ENCODE measurements at places on chromosomes 2 and 18.

GRCh38 chr2:241211276-241211675 is 22.8 kb downstream of the ANO7 start:
- DNase-seq: no peak

GRCh38 chr2:168137510-168138180 is 109.8 kb downstream of the STK39 start:
- no peak for DNase-seq

DNA sequence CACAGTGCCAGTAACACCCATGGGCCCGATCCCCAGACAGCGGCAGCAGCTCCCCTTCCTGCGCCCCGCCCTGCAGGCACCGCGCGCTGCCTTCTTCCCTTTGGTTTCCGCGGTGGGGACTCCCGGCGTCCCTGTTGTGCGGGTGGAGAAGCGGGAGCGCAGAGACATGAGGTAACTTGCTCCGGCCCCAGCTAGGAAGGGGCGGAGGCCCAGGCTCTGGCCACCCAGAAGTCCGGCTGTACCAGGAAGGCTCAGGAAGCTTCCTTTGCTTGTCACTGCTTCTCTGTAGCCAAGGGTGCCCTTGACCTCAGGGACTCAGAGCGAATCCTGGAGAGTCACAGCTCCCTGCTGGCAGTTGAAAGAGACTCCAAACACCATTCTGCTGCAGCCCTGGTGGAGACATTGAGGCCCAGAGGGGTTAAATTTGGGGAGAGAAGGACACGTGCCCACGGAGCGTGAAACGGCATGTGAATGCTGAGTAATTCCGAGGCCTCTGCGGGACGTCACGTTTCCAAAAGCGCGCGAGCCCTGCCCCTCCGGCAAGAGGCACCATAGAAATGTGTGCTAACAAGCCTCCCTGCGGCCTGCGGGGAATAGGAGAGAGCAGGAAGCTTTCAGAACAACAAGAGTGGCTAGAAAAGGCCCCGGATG is 6.7 kb upstream of the ADCY3 start:
- no peak for DNase-seq

- no peak for DNase-seq
Measured at GRCh38 chr2:64274399-64275173, 130.4 kb upstream of the PELI1 start.

DNA sequence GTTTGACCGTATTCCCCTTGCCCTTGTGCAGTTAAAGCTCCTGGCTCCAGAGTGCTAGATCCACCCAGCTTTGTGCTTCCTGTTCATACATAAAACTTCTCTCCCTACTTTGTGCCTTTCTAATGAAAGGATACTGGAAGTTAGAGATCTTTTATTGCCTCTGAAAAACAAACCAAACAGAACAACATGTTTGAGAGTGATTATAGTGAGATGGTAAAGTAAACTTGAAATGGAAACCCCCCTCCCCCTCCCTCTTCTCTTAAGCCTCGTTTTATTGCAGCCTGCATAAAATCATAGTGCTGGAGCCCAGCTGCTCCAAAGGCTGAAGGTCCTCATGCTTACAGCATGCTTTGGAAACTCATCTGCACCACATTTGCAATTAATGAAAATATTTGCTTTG is 125.1 kb downstream of the TANC1 start:
- no peak for DNase-seq

GRCh38 chr2:214800180-214800579 is 9.3 kb downstream of the BARD1 start:
- DNase-seq: no peak

- DNase-seq: no peak
Measured at GRCh38 chr2:135863233-135863632, 13.0 kb downstream of the MCM6 start.

GRCh38 chr2:23943666-23944065 is 3.4 kb downstream of the UBXN2A start:
- no peak for DNase-seq

DNA sequence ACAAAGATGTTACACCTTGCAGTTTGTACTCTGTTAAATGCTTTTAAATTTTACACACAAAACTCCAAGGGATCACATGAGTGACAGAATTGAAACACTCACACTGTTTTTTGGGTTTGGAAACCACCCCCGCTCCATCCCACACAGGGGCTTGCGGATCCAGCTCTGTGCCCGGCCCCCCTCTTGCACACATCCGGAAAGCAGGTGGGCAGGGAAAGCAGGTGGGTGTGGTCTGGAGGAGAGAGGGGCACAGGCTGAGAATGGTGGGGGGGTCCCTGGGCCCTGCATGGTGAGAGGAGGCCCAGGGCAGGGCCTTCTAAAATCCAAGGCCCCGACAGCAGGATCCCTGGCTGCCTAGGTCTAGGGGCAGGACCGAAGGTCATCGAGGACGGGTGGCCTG is 88.5 kb upstream of the HPCAL1 start:
- DNase-seq: no peak

DNA sequence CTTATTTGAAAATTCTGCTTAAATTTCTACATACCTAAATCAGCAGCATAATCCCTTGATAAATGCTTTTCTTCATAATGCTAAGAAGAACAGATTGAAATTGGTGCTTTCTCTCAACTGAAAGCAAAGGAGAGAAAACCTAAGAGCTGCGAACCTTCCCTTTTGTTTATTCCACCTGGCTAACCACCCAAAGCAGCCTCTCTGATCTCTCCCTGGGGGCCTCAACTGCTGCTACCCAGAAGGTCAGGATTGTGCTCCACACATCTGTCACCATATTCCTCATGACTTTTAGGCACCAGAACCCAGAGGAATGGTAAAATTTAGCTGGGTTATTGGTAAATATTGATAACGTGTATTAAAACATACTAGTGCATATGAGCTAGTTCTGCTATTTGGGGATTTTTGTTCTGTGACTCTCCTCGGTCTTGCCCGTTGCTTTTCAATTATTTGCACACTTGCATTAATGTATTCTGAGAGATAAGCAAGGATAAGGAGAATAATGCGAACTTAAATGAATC is 334.1 kb downstream of the RIT2 start:
- DNase-seq: no peak

- no peak for DNase-seq
Measured at GRCh38 chr2:3838348-3838747, 135.0 kb downstream of the DCDC2C start.

GRCh38 chr2:239878686-239879085 is 146.5 kb downstream of the NDUFA10 start:
- DNase-seq: no peak

DNA sequence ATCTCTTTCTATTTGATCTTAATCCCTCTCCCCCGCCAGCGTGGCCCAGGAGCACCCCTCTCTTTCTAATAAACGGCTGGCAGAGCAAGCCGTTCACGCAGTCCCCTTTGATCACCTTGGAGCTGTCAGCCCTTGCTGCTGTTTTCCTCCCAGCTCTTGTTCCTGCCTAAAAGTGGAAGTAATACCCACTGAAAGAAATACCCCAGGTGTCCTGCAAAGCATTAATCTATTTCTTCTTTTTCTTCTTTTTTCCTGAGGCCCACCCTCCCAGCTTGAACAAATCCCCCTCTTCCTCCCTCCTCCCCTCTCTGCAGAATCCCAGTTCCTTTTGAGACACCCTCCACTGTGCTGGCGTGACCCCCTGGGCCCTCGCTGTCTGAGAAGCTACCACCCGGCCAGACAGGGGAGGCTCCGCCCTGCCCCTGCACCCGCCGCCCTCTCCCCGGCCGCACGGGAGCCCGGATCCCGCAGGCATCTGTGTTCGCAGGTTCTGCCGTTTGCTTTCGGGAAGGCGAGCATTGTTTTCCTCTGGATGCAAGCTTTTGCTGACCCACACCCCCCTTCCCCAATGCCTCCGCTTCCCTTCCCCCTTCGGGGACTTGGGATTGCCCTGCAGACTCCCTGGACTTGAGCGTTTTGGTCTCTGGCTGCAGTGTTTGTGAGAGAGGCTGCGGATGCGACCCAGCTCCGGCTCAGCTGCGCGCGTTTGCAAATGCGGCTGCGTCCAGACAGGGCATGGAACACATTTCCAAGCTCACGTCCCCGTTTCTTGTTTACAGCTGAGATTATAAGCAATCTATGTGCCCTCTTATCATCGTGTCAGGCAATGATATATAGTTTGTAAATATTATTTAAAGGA is 631.5 kb downstream of the NYAP2 start:
- peak; percentile 48 for DNase-seq

DNA sequence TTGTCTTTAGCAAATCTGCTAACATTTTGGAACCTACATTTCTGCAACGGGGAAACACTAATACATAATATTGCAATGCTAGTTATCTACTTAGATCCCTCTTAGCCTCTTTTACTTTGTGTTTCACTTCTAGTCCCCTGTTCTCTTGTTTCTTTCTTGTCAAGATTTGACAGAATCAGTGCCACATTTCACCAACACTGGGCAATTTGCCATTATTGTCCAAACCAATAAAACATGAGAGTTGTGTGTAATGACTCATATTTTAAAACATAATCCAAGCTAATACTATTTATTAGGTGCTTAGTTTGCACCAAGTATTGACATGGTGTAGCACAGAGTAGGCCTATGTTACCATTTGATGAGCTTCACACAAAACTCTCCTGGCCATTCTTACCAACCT is 33.7 kb upstream of the ACVR1C start:
- DNase-seq: no peak

DNA sequence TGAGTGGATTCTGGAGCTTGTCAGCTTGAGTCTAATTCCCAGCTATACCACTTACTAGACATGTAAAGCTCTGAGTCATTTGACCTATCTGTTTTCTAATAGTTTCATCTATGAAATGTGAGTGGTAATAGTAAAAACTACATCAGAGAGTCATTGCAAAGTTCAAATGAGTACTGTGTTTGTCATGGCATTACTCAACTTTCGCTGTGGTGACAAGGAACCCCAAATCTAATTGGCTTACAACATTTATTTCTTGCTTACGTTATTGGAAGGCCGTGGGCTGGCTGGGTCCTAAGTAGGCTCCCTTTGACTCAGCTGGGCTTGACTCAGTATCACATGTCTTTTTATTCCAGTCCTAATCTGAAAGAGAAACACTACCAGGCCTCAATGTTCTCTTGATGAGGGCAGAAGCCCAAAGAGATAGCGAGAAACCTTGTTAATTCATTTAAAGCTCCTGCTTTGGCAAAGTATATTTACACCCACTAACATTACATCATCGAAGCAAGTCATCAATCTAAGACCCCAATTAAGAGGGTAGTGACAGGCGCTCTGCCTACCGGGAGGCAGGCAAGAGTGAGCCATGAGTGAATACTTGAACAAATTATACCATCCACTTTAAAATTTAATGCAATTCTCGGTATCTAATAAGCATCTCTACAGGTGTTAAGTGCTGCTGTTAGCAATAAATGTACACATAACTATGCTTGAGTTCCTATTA is 431.8 kb upstream of the SPHKAP start:
- no peak for DNase-seq

DNA sequence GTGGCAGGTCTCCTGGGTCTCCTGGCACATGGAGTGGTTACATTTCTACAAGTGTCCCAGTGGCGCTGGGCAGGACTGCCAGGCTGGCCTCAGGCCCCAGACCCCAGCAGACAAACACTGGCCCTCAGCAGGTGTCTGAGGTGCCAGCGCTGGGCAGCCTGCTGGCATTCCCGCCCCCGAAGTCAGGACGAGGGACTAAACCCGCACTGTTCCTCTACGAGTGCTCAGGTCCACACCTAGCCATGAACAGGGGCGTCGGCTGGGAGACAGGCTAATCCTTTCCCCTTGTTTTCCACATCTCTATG is 12.8 kb downstream of the SNED1 start:
- no peak for DNase-seq

DNA sequence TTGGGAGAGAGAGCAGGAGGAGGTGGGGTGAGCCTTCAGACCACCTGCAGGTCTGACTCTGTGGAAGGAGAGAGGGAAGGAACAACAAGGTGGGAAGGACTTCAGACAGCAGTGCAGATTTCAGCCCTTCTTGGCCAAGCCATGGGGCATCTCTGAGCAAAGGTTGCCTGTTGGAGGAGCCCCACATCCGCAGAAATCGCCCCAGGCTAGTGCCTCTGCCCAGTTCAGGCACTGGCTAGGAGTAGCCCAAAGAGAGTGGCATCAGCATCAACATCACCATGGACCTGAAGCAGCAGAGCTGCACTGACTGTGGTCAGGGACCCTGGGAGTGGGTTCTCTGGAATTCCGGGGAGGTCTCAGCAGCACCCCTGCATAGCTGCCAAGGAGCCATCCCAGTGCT is 10.2 kb downstream of the GPR55 start:
- DNase-seq: no peak

DNA sequence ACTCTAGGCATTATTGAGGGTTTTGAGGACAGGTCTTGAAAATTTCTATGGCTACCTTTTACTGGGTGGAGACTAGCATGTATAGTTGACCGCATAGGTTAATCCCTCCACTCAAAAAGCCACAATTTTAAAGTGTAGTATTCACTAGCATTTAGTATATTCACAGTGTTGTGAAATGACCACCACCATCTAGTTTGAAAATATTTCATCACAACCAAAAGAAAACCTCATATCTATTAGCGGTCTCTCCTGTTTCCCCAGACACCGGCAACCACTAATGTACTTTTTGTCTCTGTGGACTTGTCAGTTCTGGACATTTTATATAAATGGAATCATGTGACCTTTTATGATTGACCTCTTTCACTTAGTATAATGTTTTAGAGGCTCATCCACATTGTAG is 53.9 kb downstream of the MSH2 start:
- no peak for DNase-seq

GRCh38 chr2:212426637-212427412 is 111.8 kb downstream of the ERBB4 start:
- no peak for DNase-seq

GRCh38 chr2:138323382-138324067 is 178.0 kb upstream of the SPOPL start:
- DNase-seq: no peak

- no peak for DNase-seq
Measured at GRCh38 chr2:223027442-223027841, 24.5 kb upstream of the KCNE4 start.

DNA sequence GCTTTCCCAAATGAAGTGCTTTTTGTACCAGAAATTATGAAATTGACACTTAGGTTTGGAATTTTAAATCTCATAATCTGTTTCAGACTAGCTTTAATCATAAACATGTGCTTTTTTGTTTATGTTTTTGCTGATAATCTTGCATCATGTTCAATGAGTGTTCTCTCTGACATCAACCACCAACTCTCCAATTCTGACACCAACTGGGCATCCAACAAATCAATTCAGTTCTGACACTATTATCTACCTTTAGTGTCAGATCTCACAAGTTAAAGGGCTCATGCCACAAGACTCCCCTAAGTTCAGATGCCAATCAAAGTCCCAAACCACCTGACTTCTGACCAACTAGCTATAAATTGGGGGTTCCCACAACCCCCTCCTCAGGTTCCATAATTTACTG is 19.6 kb downstream of the PELI1 start:
- no peak for DNase-seq
